ENCODE measurements at places on chromosomes 2 and 18.

- DNase-seq, result peak; percentile 56
Observed at GRCh38 chr2:73984922-73985307, 205 bp downstream of the TET3 start.

DNA sequence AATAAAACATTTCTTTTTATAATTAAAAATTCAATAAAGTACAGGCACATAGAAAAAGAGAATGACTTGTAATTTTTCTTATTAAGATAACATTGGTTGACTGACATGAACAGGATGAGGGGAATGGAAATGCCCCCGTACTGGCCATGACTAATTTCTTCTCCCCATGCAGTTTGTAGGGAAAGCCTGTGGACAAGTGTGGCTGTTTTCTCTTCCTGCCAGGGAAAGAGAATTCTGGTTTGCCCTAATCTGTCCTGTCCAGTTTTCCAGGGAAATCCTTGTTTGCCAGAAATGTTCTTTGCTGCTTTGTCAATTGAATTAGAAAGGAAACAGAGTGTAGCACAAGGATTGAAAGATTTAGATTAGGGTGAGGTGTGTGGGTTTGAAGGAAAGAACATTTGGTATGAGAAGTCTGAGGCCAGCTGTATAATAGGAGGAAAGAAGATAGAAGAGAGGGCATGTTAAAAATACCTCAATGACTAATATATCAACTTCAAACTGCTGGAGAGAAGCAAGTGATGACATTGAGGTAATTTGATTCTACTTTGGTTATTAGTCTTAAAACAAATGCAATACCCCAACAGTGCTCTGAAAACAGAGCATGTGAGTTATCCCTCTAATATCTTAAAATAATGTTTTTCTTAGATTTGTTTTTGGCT, 593.9 kb upstream of the ZNF804A start:
- DNase-seq, result peak; percentile 11

- DNase-seq, result no peak
Observed at GRCh38 chr2:180776921-180777320, 203.5 kb upstream of the UBE2E3 start.

- no peak for DNase-seq
Observed at GRCh38 chr2:174750923-174751441, 13.3 kb downstream of the CHRNA1 start.
